Jurkat, Clone E6-1 (cell line): ENCODE measurements at places on chromosomes 5 and 9.

DNA sequence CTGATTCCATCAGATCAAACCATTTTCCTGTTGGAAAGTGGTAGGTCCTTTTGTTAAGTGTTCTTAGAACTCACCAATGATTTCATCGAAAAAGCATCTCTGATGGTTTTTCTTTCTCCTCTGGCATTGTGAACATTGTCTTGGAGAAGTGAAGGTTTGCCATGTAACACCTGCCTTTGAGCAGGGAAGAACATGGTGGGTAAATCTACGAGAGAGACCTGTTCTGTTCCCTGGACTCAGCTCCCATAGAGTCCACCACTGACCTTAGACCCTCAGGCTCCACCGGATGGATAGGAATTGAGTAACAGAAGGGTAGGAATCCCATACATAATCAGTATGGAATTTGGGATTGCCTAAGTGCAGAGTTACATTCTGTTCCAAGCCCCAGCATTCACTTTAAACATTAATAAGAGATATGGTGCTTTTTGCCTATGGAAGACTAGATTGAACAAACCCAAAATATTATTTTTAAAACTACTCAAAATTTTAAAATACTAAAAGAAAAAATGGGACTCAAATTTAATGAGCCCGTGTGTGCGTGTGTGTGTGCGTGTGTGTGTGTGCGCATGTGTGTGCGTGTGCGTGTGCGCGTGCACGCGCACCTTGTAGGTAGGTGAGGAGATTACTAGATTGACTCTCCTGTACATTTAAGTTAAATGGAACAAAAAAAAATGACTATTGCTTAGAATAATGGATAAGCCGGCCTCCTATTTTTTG, 92.0 kb downstream of the C9orf152 start:
- no peak for DNase-seq

GRCh38 chr5:68873198-68873597, 220.6 kb upstream of the SLC30A5 start:
- DNase-seq = no peak

GRCh38 chr9:113506090-113506589, 42.6 kb downstream of the RGS3 start:
- DNase-seq = no peak

DNA sequence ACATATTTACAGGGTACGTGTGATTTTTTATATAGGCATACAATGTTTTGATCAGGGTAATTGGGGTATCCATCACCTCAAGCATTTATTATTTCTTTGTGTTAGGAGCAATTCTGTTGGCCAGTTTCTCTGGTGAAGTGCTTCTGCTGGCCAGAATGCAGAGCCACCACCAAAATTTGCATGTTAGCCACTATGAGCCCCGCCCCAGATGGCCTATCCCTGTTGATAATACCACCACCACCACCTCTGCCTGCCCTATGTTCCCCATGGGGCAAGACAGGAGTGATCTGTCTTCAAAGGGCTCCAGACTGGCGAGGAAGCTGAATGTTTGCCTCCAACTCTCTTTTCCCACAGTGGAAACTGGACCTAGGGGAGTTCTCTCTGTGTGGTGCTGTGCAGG, 26.0 kb upstream of the JAK2 start:
- DNase-seq = no peak

GRCh38 chr5:98320343-98320742, 453.1 kb upstream of the RGMB start:
- no peak for DNase-seq

- DNase-seq = peak; percentile 34
Measured at GRCh38 chr5:135129307-135129706, 95.3 kb upstream of the PITX1 start.

- DNase-seq = no peak
Measured at GRCh38 chr9:127088724-127089615, 33.5 kb downstream of the ANGPTL2 start.

- peak; percentile 34 for DNase-seq
Measured at GRCh38 chr9:5799314-5799713, 33.6 kb downstream of the ERMP1 start.

GRCh38 chr9:36882594-36882993, 151.5 kb downstream of the PAX5 start:
- DNase-seq = no peak

DNA sequence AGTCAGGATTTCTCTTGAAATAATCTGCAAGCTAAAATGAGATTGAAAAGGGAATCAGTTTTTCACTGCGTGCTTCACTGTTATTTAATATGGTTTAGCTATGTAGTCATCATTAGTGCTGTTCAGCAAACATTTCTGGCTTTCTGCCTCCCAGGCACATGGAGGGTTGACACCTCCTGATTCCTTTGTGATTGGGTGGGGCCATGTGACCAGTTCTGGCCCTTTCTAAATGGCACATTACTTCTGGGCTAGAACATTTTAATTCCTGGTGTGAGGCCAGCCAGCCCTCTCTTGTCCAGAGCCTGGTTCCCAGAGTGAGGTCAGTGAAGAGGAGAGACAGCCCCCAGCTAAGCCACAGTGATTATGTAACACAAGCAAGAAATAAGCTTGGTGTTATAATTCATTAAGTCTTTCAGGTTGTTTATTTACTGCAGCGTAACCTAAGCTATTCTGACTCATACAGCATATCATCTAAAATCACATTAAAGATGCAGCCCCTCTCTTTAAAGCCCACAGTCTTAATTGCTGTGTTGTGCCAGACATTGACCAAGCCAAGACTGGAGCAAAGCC, 17.4 kb upstream of the ARSI start:
- no peak for DNase-seq

GRCh38 chr9:135615666-135616618, 23.4 kb downstream of the GLT6D1 start:
- DNase-seq = no peak

GRCh38 chr5:159905496-159905895, 10.8 kb upstream of the ADRA1B start:
- DNase-seq = peak; percentile 18

GRCh38 chr5:91598216-91598615, 215.1 kb upstream of the ARRDC3 start:
- no peak for DNase-seq

- DNase-seq = no peak
Measured at GRCh38 chr5:131622633-131623032, 12.4 kb downstream of the RAPGEF6 start.

DNA sequence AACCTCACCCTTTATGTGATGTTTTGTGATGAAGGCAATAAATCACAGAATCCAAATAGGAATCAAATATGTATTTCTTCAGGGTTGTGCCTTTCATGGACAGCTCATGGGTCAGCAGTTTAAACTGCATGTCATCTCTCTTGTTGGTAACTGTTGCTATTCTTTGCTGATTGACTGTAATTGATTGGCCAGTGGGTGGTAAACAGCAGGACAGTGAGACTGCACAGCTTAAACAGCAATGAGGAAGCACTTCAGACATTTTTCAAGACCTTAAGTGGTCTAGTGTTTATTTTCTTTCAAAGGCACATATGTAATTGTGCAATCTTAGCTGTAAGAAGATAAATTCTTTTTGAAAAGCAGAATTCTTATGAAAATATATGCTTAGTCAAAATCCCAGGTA, 260.5 kb downstream of the COX7C start:
- DNase-seq = no peak

DNA sequence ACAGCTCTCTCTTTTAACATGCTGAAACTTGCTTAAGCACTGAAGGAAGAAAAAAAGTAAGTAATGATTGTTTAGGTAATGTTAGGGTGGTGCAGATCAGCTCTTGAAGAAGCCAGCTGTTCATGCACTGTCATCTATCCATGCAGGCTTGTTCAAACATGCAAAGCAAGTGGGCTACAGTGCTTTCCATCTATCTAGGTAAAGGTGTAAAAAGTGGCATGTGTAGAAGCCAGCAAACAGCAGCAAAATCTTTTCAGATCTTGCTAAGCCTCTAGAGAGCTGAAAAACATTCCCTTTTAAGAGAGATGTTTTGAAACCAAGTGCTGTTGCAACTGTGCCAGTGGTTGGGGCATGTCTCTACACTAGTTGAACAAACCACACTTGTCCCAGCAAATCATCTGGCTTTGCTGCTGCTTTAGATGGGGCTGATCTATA, 214.4 kb downstream of the EFNA5 start:
- no peak for DNase-seq

DNA sequence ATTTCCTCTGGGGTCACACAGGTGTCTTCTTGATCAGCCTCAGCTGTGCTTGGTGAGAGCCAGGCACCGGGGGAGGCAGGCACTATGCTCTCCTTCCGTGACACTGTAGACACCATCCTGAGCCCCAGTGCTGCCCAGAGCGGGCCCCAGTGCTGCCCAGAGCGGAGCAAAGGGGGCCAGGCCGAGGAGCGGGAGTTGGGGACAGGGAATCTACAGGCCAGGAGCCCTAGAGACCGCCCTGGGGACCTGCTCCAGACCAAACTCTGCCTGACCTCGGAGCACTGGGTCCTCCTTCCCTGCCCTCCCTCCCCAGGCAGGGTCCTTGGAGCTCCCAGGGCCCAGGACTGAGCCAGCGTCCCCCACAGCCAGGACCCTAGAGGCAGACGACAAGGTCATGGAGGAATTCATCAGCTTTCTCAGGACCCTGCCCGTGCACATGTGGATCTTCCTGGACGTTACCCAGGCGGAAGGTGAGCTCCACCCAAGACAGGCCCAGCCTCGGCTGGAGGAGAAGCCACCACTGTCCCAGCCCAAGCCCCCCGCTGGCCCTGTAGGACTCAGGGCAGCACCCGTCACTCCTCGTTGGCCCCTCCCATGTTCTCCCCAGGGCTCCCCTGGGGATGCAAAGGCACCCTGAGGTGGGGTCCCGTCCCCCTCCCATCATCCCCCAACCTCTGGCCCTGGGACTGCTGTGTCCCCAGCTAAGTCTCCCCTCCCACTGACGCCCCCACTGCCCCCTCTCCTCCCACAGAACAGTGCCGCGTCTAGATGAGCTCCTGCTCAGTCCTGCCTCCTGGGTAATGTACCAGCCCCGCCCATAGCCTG, 30.2 kb downstream of the PAEP start:
- DNase-seq = no peak

DNA sequence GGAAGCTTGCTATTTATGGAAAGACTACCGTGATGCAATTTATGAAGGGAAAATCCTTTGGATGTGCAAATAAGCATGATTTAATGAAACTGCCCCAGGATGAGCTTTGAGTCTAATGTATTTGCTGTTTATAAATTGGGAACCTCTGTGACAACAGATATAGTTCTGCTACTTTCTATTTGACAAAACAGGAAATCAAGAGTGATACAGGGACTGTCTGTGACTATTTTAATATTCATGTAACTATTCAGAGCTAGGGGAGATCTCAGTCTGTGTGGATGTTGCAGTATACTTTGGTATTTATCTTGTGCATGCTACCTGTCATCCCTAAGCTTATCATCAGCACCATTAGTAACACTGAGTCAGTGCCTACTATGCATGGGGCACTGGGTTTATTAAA, 132.1 kb downstream of the PDZD2 start:
- no peak for DNase-seq

DNA sequence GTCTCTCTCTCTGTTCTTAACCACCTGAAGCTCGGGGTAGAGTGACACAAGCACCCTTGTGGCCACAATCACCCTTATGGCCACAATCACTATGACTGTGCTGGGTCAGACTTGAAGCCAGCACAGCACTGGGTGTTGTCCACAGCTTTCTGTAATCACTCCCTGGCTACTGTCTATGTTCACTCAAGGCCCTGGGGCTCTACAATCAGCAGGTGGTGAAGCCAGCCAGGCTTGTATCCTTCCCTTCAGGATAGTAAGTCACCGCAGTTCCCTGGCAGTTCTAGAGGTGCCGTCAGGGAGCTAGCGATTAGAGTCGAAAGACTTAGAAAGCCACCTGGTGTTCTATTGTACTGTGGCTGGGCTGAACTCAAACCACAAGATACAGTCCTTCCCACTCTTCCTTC, 44.2 kb downstream of the GDA start:
- no peak for DNase-seq
